ENCODE measurements at places on chromosomes 11 and 22.

- DNase-seq, result no peak
Observed at GRCh38 chr11:27973851-27974536, 134.0 kb downstream of the KIF18A start.

DNA sequence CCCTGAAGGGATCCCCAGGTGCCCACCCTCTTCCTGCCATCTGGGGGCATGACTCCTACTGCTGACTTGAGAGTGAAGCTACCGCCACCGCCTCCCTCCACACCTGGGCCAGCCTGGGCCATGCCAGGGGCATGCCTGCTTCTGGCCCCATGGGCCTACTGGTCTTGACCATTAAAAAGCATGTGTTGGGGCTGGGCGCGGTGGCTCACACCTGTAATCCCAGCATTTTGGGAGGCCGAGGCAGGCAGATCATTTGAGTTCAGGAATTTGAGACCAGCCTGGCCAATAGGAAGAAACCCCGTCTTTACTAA is 37.7 kb upstream of the CCDC188 start:
- no peak for DNase-seq

DNA sequence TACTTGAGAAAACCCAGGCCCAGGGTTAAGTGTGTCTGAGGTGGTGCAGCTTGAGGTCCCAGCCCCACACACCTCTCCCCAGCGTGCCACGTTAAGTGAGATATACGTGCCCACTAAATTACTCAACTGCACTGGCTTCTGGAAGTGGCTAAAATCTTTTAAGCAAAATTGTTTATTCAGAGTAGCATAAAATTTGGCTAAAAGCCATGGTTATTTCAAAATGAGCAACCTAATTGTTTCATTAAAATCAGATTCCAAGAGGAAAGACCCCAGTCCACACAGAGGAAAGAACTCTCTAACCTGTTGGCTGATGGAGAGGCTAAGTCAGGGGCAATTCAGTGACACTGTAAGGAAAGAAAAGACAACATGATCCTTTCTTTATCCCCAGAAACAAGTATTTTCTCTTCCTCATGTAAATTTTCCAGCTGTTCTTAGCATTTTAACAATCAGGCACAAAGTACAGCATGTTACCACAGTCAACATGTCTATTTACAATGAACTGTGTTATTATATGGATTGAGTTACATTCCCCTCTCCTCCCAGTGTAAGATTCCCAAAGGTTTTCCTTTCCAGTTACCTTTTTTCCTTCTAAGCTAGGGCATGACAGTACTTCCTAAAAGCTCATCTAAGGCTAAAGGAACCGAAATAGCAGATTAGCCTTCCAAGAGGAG is 26.6 kb downstream of the NUP50 start:
- no peak for DNase-seq

DNA sequence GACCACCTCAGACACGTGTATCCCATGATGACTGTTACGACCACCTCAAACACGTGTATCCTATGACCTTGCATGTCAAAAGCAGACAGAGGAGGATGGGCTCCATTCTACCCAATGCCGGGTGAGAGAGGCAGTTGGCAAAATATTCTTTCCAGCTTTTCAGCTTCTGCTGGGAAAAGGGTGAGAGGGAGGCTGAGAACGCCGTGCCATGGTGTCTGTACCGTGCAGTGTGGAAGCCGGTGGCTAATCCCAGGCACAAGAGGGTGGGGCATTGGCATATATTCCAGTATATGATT is 1478.4 kb downstream of the TBC1D22A start:
- DNase-seq, result no peak

GRCh38 chr11:134757633-134758032 is 345.6 kb upstream of the B3GAT1 start:
- DNase-seq, result no peak

- DNase-seq, result peak; percentile 17
Observed at GRCh38 chr11:59680287-59681154, 11.7 kb upstream of the PATL1 start.

DNA sequence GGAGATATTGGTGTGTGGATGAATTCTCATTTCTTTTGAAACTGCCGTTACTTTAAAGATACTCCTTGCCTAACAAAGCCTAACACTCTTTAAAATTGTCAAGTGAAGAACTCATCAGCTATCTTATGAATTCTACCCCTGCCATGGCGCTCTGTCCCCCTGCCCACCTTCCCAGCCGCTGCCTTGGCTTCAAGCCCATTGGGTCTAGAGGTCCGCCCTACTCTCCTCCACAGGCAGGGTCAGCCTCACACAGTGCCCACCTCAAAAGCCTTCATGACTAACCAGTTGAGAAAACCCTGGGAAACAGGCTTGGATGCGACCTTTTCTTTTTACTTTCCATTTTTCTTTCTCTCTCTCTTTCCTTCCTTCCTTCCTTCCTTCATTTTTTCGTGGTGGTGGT is 128.6 kb downstream of the RRAS2 start:
- DNase-seq, result no peak

- DNase-seq, result no peak
Observed at GRCh38 chr22:35039625-35040024, 26.3 kb upstream of the ISX start.

DNA sequence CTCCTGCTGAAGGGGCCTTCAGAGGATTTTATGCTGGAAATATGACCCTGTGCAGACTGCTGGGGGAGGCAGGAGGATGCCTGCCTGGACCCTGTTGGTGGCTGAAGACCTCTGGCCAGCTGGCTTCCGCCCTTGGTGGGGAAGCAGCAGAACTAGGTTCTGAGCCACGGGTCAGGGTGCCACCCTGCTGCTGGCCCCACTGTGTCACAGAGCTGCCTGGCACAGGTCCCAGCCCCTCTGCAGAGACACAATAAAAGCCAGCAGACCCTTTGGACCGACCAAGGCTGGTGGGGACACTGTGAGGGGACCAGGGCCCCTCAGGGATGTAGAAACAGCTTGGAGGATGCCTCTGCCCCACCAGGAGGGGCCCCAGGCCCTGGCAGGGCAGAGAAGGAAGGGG is 6.9 kb upstream of the SREBF2 start:
- no peak for DNase-seq

DNA sequence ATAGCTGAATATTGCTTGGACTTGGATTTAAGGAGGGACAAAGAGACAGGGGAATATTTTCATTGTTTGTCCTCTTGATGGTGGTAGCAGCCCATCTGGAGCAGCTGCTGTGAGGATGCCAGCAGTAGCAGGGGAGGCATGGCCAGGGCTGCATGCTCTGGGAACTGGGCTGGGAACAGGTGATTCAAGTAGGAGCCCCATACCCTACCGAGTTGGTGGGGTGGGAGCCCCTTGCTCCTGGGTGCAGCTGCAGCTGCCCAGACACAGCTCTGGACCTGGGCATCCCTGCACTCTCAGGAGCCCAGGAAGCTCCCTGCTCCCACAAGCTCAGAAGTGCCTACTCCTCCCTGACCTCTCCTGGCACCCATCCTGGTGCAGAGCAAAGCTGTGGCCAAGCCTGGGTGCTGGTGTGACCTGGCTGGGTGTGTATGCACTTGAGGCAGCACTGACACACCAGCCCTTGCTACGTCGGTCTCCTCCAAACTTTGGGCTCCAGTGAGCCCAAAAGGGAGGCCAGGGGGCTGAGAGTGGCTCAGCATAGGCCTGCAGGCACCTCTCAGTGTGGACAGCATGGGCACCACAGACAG is 341.8 kb upstream of the CCDC179 start:
- no peak for DNase-seq

GRCh38 chr11:117972629-117973502 is 13.3 kb upstream of the IL10RA start:
- no peak for DNase-seq

DNA sequence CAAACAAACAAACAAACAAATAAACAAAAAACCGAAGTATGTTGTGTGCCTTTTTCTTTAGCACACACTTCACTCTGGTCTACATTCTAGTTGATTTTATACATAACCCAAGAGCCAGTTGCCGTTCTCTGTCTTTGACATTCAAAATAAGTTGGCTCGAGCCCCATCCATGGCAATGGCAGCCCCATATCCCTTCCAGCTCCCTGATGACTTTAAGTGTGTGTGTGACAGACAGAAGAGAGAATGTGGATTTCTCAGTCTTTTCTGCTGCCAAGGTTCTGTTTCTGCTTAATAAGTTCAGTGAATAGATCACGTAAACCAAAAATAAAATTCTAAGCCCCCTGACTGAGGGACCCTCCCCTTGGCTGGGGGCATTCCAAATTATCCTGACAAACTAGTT is 100.6 kb upstream of the TENM4 start:
- no peak for DNase-seq

DNA sequence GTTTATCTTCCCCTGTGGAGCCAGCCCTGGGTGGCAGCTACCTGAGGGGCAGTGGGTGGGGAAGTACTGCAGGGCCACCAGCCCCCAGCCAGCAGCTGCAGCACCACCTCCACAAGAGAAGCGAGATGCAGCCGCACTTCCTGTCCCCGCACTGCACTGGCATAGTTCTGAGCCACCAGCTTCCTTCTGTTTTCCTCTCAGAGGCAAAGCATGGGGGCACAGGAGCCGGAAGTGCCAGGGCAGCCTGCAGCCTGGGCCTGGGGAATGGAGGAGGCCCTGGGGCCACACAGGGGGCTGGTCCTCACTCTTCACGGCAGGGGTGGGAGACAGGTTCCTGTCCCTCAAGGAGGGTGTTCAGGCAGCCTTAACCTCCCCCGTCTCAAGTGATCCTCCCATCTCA is 11.9 kb upstream of the SH3BP1 start:
- DNase-seq, result no peak

DNA sequence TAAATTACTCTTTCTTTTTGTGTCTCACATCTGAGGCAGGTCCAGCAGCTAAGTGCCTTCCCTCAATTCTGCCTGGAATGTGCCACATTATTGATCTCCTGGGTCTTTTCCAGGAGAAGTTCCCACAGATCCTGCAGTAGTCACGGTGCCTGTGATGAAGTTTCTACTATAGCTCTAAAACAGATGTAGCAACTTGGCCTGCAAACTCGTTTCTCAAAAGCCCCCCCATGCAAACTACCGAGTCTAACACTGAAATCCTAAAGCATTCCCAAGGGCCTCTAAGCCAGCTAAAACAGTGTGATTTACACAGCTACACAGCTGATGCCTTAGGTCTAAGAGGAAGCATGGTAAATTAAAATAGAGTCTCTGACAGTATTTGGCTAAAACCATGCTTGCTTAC is 54.3 kb downstream of the DDI1 start:
- DNase-seq, result no peak

- DNase-seq, result no peak
Observed at GRCh38 chr11:94326947-94327346, 22.6 kb downstream of the IZUMO1R start.

GRCh38 chr11:120740380-120740779 is 228.8 kb downstream of the GRIK4 start:
- no peak for DNase-seq

DNA sequence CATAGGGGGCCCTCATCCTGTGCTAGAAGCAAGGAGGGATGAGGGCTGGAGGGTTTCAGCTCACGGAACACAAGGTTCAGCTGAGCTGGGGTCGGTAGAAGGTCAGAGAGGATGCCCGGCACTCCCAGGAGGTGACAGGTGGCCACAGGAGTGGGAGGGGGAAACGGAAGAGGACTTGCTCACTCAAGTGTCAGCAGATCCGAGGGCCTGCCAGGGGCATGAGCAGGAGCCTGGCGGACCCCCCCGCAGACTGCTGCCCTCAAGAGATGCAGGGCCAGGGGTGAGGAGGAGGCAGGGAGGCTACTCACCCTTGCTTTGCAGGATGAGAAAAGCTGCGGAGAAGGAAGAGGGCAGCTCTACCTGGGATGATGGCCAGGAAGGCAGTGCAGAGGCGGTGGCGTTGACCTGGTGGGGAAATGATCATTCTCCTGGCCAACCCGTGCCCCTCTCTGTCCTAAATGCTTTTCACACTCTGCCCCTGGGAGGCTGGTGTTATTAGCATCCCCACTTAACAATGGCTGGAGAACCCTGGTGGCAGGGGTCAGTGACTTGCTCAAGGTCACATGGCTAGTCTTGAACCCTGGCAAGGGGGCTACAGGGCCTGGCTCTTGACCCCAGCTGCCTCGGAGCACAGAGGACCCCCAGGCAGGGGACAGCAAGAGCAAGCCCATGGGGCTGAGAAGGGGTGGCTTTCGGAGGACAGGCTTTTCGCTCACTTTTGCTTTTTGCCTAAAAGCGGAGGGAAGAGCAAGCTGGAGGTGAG is 30.1 kb upstream of the CSNK1E start:
- DNase-seq, result no peak

DNA sequence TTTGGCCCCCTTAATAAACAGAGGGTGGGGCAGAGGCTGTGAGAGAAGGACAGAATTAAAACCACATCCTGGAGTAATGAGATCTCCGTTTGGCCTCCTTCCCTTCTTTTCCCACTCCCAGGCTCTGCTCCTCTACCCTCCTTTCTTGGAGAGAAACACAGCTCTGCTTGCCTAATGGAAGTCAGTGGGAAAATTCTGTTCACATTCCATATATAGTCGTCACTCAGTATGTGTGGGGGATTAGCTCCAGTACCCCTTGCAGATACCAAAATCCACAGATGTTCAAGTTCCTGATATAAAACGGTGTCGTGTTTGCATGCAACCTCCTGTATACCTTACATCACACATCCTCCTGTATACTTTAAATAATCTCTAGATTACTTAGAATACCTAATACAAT is 37.6 kb upstream of the THY1 start:
- no peak for DNase-seq

GRCh38 chr22:28560046-28560742 is 119.4 kb downstream of the TTC28 start:
- no peak for DNase-seq

DNA sequence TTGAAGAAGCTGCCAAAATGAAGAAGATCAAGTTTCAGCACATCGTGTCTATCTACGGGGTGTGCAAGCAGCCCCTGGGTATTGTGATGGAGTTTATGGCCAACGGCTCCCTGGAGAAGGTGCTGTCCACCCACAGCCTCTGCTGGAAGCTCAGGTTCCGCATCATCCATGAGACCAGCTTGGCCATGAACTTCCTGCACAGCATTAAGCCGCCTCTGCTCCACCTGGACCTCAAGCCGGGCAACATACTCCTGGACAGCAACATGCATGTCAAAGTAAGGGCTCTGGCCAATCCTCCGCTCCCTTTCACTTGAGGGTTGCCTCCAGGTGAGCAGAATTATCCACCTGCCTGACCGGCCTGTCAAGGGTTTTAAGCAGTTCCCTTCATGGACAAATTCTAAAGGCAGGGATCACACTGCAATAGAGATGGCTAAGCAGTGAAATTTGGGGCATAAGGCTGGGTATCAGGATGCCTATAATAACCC is 6.0 kb downstream of the ANKK1 start:
- DNase-seq, result no peak

GRCh38 chr11:117733316-117733715 is 63.7 kb downstream of the DSCAML1 start:
- DNase-seq, result no peak

DNA sequence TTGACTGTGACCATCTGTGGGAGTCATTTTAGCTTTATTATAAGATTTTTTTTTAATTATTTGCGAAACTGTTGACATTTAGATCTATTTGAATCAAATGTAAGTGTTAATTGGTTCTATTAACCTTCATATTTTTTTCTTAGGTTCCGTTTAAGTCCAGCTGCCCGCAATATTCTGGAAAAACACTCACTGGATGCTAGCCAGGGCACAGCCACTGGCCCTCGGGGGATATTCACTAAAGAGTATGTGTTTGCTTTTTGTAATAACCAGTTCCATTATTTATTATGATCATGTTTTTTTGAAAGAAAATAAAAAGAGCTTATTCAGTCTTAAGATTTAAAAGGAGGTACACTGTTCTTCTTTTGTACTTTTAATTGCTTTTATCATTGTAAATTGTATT is 43.9 kb downstream of the PDHX start:
- DNase-seq, result no peak
